ENCODE measurements at places on chromosomes 5 and 9.
A peak's percentile ranks its signal among the peaks of the same experiment; 100 is the strongest.

DNA sequence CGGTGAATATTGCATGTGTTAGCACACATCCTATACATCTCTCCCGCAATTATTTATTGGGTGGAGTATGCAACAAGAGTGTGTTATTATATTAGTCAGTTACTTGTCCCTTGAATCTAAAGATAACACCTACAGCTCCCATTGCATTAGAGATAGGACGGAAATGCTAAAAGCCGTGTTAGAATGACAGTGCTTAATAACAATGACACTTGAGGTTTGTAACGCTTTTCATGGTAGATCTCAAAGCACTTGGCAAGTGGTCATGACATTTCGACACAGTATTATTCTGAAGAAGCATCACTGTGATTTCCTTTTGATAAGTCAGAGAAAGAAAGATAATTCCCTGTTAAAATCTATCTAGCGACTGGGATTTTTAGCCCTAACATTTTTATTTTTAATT, 33.4 kb upstream of the TRIO start:
- no peak for DNase-seq

DNA sequence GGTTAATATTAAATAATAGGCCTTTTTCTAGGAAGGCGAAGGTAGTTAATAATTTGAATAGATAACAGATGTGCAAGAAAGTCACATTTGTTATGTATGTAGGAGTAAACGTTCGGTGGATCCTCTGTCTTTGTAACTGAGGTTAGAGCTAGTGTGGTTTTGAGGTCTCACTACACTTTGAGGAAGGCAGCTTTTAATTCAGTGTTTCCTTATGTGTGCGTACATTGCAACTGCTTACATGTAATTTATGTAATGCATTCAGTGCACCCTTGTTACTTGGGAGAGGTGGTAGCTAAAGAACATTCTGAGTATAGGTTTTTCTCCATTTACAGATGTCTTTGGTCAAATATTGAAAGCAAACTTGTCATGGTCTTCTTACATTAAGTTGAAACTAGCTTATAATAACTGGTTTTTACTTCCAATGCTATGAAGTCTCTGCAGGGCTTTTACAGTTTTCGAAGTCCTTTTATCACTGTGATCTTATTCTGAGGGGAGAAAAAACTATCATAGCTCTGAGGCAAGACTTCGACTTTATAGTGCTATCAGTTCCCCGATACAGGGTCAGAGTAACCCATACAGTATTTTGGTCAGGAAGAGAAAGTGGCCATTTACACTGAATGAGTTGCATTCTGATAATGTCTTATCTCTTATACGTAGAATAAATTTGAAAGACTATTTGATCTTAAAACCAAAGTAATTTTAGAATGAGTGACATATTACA, 45.7 kb downstream of the TGFBR1 start:
- no peak for DNase-seq

DNA sequence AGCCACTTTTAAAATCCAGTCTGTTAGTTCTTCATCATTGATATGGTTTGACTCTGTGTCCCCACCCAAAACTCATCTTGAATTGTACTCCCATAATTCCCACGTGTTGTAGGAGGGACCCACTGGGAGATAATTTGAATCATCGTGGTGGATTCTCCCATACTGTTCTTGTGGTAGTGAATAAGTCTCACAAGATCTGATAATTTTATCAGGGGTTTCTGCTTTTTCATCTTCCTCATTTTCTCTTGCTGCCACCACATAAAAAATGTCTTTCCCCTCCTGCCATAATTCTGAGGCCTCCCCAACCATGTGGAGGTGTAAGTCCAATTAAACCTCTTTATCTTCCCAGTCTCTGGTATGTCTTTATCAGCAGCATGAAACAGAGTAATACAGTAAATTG, 26.9 kb upstream of the SH3TC2 start:
- DNase-seq: no peak

- DNase-seq: no peak
These were observed 214.4 kb upstream of the CCNG1 start for GRCh38 chr5:163222982-163223381.

DNA sequence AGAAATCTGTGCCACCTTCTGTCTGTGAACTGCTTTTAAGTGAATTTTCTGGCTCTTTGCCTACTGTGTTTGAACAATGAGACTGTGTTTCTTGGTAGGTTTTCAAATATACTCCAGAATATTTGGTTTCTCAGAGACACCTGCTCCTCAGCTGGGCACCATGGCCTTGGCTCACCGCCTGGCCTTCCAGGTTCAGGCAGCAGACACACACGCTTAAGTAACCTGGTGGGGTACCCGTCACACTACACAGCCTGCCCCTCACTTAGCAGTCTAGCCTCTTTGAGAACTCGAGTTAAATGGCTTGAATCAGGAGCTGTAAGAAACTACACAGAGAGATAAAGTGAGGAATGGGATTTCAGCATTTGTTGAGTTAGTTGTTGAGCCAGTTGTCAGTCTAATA, 530.5 kb downstream of the MTRR start:
- DNase-seq: no peak

DNA sequence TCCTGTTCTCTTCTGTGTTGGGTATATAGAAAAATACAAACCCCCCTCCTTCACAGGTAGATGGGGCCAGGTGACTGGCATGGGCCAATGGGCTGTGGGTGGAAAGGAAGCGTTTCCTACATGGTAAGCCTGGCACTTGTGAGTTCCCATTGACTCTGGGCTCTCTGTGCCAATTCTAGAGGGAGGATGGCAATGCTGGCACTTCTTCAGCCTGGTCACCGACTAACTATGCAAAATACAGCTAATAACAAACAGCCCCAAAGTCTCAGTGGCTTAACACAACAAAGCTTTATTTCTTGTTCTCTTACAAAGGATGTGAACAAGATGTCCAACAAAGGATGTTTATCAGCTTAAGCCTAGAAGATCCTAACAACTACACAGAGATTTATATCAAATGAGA, 258.1 kb downstream of the SYK start:
- no peak for DNase-seq

- DNase-seq: no peak
These were observed 184.5 kb downstream of the PDZD2 start for GRCh38 chr5:31823472-31823871.

GRCh38 chr5:14935341-14935740, 63.8 kb upstream of the ANKH start:
- no peak for DNase-seq

DNA sequence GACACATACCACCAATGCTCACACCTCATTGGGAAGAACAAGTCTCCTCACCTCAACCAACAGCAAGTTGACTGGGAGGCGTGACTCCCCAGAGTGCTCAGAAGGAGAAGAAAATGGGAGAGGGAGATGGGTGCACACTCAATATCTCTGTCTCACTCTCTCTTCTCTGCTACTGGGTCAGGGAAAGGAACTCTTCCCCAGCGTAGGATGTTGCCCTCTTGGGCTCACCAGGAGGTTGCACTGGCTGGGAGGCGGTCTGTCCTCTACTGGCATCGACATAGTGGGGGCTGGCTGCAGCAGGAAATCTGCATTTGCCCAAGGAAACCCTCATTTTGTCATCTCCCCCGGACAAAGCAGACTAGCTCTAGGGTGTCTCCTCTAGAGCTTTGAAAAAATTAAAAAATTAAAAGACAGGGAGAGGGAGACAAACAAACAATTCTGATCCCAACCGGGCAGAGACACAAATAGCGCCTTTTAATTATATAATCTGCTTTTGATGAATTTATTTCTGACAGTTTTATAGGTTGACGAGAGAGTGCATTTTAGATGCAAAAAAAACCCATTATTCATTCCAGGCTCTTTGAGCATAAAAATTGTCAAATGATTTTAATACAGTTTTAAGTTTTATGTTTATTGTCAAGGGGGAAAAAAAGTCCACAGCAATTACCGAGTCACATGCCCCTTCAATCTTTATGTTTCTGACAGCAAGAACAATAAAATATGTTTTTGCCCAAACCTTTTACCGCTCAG, 179.3 kb upstream of the MVB12B start:
- DNase-seq: no peak

DNA sequence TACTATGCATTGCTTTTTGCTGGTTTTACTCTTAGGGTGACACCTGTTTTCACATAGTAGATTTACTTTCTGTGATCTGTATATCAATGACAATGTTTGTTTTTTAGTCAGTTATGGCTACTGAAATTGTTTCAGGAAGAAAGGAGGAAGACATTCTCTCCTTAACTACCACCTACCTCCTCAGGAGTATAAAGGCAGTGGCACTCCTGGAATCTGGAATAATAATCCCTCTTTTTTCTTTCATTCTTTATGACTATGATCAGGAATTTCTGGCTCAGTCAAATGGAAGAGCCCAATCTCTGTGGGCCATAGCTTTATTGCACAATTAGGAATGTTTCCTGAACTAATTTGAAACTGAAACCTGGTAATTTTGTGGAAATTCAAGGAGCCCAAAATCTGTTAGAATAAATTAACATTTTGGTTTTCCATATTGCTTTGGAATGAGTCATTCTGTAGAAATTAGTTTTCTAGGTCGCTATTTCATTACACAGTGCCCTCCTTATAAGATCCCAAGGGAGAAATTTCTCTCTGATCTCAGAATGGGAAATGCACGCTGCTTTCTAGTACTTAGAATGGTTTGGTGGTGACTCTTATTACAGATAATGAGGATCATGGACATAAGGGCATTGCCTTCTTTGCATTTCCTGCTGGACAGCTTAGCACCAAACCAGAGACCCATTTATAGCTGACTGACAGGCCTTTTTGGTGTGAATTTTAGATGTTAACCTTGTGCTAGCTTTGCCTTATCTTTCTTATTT, 95.3 kb upstream of the VLDLR start:
- DNase-seq: no peak

- DNase-seq: no peak
These were observed 48.3 kb upstream of the EXOC3 start for GRCh38 chr5:394671-395155.

DNA sequence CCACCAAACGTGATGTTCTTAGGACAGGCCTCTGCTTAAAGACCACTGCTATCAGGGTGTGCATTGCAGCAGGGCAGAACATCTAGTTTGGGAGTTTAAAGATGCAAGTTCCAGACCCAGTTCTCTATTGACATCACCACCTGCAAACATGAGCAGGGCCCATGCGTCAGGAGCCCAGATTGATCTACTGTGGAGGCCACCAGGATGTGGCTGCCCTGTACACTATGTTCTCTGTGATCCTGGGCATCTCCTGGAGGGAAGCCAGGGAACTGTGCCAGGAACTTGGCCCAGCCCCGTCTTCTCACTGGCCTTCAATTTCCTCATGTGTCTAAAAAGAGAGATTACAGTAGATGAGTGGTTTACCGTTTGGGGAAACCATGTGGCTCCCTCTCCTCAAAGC, 87.1 kb downstream of the PDE6A start:
- DNase-seq: peak; percentile 93

GRCh38 chr5:72559866-72560766, 52.9 kb upstream of the ZNF366 start:
- no peak for DNase-seq

DNA sequence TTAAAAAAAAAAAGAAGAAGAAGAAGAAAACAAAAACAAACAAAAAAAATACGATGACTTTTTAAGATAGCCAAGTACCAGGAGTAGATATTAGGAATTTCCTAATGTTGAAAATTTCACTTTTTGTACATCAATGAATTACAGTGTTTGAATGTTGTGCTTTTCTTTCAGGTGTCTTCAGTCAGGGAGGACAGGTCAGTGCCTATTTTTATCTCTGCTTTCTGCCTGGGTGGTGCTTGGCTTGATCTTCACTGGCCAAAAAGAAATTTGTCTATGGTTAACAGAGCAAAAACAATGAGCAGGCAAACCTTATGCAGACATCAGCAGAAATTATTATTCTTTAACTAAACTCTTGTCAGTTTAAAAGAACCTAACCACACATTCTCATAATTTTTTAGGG, 3.0 kb downstream of the SPINK6 start:
- DNase-seq: no peak

DNA sequence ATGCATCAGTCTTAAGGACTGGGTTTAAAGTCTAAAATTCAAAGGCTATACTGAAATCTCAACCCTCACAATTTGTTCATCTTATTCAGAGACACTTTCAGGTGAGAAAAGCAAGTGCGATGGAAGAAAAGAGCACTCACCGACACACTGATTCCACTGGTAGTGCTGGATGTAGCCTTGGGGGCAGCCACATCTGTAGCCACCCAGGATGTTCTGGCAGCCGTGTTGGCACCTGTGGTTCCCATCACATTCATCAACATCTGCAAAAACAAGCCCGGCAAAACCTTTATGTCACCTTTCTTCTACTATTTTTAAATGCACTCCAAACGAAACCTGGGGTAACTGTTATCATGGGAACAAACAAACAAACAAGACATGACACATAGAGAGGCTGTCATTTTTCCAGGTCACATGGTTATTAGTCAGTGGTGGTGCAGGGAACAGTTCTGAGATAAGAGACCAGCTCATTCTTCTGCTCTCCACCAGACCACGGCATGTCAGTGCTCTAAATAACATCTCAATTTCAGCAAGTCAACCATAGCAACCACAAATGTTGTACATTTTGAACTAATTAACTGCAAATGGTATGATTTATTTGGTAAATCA, 188.4 kb downstream of the SLC12A2 start:
- DNase-seq: peak; percentile 81

All from kidney tubule cell (primary cell).